ENCODE measurements at places on chromosomes 2 and 18.
A peak's percentile ranks its signal among the peaks of the same experiment; 100 is the strongest.

- DNase-seq = peak; percentile 95
Observed at GRCh38 chr2:144516981-144517865, 2.7 kb downstream of the ZEB2 start.

- no peak for DNase-seq
Observed at GRCh38 chr18:64245126-64245861, 96.4 kb upstream of the LINC00305 start.

DNA sequence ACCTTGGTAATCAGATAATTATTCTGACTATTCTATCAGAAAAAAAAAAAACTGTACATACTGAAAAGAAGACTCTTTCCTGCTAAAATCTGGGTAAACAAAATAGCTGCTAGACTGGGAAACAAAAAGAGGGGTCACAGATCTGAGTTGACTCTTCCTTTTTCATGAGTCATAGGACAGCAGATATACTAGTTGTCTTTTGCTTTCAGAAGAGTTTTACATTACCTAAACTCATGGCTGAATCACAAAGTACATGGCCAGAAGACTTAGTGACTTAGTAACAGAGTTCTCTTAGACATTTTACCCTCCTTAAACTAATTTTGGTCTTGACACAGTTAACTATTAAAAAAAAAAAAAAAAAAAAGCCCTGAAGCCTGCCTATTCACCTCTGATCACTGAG, 834.0 kb upstream of the FSHR start:
- DNase-seq = no peak

DNA sequence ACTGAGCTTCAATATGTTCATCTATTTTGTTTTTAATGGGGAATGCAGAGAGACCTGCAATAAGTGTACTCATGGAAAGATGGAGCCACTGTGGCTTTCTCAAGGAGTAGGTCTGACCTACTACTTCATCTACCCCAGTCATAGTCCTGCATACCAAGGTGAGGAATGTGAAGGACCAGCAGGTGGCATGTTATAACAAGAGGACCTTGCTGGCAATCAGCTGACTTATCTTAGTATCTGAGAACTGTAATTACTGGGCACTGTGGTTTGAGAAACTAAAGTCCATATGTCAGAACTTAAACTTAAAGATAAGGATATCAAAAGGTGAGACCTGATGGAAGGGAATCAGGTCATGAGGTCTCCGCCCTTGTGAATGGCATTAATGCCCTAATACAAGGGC, 1104.2 kb downstream of the BCL11A start:
- DNase-seq = no peak

DNA sequence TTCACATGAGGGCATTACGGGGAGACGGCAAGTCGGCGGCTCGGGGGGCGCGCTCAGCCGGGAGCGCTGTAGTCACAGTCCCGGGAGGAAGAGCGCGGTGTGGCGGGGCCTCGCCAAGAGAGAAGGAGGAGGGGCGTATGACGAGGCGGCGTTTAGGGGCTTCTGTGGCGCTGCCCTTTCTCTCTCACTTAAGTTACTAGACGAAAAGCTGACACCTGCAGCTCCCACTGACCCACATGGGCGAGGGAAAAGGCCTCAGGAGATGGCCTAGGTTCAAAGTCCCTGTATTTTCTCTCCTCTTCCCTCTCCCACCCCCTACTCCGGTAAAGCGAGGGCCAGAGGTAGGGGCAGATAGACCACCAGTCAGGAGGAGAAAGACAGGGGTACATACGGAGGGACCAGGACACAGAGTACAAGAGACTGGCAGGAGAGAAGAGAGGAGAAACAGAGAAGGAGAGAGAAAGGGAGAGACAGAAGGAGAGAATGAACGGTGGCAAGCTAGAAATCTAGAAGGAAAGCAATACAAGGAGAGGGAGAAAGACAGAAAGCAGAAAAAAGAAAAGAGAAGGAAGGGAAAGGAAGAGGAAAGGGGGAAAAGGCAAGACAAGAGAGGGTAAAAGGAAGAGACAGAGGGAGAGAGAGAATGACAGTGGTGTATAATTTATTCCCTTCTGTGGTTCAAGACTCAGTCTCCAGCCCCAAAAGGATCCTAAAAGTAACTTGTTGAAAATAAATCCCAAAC, 3.8 kb downstream of the SIX2 start:
- no peak for DNase-seq

- DNase-seq = no peak
Observed at GRCh38 chr2:197237291-197238042, 73.1 kb downstream of the ANKRD44 start.

DNA sequence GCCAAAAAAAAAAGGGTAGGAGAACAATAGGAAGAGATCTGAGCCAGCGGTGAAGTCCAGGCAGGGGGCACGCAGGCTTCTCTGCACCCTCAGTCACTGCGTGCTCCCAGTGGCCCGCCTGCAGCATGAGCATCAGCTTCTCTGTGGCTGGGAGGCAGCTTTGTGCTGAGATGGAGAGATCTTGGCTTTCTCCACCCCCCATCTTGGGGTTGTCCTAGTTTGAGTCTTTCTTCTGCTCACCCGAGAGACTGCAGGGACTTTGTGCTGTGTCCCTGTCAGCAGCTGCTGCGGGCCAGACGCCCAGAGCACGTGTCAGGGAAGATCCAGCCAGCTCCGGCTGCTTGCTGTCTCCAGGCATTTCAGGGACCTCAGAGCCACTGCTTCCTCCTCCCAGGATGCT, 20.3 kb downstream of the TRAPPC12 start:
- no peak for DNase-seq

GRCh38 chr2:157751462-157752058, 122.9 kb upstream of the ACVR1C start:
- DNase-seq = peak; percentile 4

DNA sequence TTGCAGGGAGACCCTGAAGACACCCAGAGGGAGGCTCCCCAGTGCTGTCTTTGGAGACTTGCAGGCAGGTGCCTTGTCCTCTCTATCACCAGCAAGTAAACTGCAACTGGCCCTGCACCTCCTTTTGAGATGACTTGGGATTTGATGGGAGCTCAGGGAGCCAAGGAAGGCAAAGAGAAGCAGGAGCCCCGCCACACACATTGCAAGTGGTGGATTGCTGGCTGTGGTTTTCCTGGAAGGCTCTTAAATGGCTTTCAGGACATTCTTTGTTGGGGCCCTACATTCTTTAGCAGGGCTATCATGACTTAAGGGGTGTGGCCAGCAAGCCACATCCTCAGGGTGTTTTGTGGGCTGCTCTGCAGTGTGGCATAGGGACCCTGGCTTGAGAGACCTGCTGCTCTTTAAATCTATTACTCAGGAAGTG, 39.9 kb upstream of the CDC42EP3 start:
- peak; percentile 86 for DNase-seq

GRCh38 chr2:14516844-14517243, 115.7 kb upstream of the LRATD1 start:
- peak; percentile 67 for DNase-seq

DNA sequence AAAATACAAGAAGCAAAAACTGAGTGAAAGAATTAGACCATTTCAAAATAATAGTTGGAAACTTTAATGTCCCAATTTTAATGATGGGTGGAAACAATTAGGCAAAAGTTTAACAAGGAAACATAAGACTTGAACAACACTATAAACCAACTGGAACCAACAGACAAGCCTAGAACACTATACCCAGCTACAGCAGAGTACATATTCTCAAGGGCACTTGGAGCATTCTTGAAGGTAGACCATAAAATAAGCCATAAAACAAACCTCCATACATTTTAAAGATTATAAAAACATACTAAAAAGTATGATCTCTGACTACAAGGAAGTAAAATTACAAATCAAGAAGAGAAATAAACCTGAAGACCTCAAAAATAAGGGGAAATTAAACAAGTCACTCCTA, 616.7 kb downstream of the SUCLG1 start:
- DNase-seq = no peak

GRCh38 chr18:57915248-57915647, 112.1 kb upstream of the ATP8B1 start:
- DNase-seq = peak; percentile 67

GRCh38 chr2:236169741-236170589, 1.8 kb upstream of the GBX2 start:
- DNase-seq = no peak

DNA sequence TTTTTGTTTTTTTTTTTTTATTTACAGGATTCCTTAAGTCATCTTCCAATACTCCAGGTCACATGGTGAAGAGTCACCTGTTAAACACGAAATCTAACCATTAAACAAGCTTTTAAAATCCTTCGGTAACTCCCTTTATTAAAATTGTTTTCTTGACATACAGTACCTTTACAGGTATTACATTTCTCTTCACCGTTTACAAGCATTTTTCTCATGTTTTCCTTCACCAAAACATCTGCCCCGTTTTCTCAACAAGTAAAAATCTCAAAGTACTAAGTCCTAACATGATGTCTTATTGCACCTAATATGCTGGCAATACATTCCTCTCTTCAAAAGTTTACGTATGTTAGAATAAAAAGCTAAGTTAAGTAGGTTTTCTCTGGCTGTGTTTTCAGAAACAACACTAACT, 1.1 kb downstream of the PUM2 start:
- DNase-seq = peak; percentile 35

GRCh38 chr2:47803363-47803762, 20.4 kb downstream of the MSH6 start:
- no peak for DNase-seq

- DNase-seq = no peak
Observed at GRCh38 chr2:217801115-217801531, 201.7 kb downstream of the TNS1 start.

DNA sequence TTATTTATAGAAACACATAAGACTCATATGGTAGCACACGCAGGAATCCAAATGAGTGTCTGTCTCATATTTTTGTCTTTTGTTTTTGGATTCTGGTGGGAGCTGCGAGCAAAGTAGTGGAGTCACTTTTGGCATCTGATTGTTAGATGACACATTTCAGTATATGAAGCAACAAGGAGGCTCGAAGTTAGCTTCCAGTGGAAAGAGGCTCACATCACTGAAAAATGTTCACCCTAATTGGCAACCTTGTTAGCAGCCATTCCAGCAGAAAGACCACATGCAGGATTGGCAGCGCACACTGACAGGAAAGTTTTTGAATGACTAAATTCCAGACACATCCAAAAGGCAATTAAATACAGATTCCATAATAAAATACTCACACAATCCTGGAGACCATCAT, 87.4 kb downstream of the MYT1L start:
- no peak for DNase-seq

GRCh38 chr18:36075862-36076587, 8.7 kb upstream of the RPRD1A start:
- DNase-seq = peak; percentile 87

DNA sequence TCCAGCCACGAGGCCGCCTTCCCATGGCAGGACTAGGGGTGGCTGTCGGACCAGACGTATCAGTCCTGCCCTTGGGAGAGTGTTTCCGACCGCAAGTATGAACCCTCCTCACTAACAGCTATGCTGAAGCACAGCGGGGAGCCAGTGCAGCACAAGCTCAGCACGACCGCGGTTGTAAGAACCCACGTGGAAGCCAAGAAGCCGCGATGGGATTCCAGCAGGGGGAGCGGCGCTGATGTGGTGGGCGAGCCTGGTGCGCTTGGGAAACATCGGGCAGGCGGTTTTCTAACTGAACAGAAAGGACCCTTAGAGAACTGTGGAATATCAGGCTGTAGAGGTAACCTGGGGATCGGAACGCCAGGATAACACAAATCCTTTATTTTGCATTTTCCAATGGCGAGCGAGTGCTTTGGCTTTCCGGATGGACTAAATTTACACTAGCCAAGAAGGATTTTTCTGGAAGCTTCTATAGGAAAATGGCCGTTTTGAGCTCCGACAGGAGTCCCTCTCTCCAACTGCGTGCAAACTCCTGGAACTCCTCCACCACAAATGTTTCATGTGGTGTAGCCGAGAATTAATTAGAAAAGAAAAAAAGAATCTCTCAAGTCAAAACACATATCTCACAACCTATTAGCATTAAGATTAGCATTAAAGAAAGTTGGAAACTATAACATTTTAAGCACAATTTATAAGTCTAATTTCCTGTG, 132.0 kb upstream of the MYCN start:
- no peak for DNase-seq

DNA sequence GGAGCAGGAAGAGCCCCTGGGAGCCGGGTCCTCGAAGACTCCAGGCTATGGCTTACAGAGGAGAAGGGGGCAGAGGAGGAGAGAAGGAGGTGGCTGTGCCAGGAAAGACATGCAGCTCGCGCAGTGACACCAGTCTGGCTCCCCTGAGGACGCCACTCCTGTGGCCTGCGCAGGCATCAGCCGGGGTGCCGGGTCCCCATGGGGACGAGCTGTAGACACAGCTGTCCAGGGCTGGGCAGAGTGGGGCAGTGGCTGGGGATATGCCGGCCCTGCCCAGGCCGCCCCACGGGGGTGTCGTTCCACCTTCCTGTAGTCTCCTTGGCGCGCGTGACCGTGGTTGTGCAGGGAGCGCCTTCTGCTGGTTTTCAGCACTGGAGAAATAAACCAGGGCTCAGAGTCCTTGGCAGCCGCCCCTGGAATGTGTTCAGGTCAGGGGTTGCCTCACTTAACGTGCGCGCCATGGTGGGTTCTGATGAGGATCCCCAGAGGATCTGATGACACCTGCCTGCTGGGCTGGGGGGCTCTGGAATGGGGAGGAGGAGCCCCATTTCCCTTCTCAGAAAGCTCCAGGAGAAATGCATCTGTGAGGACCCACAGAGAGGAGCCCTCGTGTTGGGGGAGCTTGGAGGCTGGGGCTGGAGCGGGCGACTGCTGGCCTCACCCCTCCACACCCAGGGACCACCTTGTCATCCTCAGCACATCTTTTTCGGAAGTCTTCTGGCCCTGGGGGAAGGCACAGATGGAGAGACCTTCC, 26.7 kb downstream of the RAMP1 start:
- no peak for DNase-seq

DNA sequence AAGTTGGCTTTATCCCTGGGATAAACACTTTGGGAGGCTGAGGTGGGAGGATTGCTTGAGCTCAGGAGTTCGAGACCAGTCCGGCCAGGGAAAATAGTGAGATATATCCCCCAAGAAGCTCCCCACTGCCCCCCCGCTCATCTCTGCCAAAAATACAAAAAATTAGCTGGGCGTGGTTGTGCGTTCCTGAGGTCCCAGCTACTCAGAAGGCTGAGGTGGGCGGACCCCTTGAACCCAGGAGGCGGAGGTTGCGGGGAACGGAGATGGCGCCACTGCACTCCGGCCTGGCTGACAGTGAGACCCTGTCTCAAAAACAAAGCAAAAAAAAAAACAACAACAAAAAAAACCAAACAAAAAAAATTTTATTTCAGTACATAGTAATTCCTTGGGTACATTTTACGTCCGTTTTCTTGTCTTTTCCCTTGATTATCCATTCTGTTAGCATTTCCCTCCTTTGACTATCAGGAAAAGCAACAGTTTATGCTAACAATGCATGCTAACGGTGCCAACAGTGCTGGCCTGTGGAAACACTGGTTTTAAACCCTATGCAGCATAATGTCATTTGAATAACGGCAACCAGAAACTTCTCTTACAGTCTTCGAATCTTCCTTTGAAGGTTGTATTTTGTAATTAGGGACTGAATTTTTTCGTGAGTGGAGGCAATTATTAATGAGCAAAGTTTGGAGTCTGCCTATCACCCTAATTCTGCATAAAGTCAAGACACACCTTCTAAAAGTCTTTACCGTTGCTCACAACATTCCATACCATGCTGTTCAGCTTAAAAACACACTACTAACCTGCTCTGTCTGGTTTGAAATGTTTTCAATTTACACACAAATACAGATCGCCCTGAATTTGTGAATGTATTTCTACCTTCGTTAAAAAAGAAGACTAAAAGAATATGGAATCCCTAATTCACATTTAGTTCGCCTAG, 721 bp upstream of the MIB1 start:
- no peak for DNase-seq

GRCh38 chr18:63255435-63255834, 64.1 kb downstream of the BCL2 start:
- no peak for DNase-seq
